DND-41 (cell line): ENCODE measurements at places on chromosomes 3 and 15.

- no peak overlapping the region for H3K27ac ChIP-seq
- H3K36me3 ChIP-seq = no peaks in the 10 kb centered on the region
- H3K27me3 ChIP-seq = no peaks in the 10 kb centered on the region
- no peak overlapping the region for H3K4me3 ChIP-seq
- H3K4me1 ChIP-seq = no peaks in the 10 kb centered on the region
Observed at GRCh38 chr3:1421577-1421976, 328.8 kb downstream of the CNTN6 start.

- no peaks in the 10 kb centered on the region for H3K27me3 ChIP-seq
- no peak for DNase-seq
- no peaks in the 10 kb centered on the region for H3K36me3 ChIP-seq
- H3K4me3 ChIP-seq = no peak overlapping the region
- no peak overlapping the region for H3K27ac ChIP-seq
Observed at GRCh38 chr15:59371458-59372351, 966 bp downstream of the MYO1E start.

GRCh38 chr15:67373971-67374370 lies 119.4 kb downstream of the IQCH start:
- DNase-seq = no peak
- no peaks in the 10 kb centered on the region for H3K27me3 ChIP-seq
- H3K36me3 ChIP-seq = no peaks in the 10 kb centered on the region

GRCh38 chr3:24272875-24273274 lies 221.8 kb downstream of the THRB start:
- no peaks in the 10 kb centered on the region for H3K27me3 ChIP-seq
- no peak overlapping the region for H3K27ac ChIP-seq
- H3K4me1 ChIP-seq = no peaks in the 10 kb centered on the region
- H3K4me3 ChIP-seq = no peak overlapping the region

- H3K36me3 ChIP-seq = peaks cover 9% of the 10 kb centered on the region; the same call in 1 of the 2 replicates
- no peaks in the 10 kb centered on the region for H3K27me3 ChIP-seq
- H3K4me1 ChIP-seq = peaks cover 36% of the 10 kb centered on the region
- H3K27ac ChIP-seq = no peak overlapping the region
- DNase-seq = no peak
Observed at GRCh38 chr3:48013288-48013980, 2.8 kb downstream of the MAP4 start.

- H3K36me3 ChIP-seq = no peaks in the 10 kb centered on the region
- H3K4me3 ChIP-seq = peak overlapping the region; percentile 13
- DNase-seq = no peak
- H3K27me3 ChIP-seq = no peaks in the 10 kb centered on the region
- peak overlapping the region; percentile 97 for H3K27ac ChIP-seq
Observed at GRCh38 chr3:172580680-172581401, 57.6 kb upstream of the TNFSF10 start.

GRCh38 chr15:58233341-58233740 lies 95.2 kb downstream of the AQP9 start:
- no peaks in the 10 kb centered on the region for H3K27me3 ChIP-seq
- DNase-seq = no peak
- no peaks in the 10 kb centered on the region for H3K4me1 ChIP-seq
- no peak overlapping the region for H3K4me3 ChIP-seq

GRCh38 chr3:119340014-119340413 lies 45.8 kb downstream of the ARHGAP31 start:
- H3K27me3 ChIP-seq = no peaks in the 10 kb centered on the region
- no peak overlapping the region for H3K4me3 ChIP-seq
- no peaks in the 10 kb centered on the region for H3K36me3 ChIP-seq

DNA sequence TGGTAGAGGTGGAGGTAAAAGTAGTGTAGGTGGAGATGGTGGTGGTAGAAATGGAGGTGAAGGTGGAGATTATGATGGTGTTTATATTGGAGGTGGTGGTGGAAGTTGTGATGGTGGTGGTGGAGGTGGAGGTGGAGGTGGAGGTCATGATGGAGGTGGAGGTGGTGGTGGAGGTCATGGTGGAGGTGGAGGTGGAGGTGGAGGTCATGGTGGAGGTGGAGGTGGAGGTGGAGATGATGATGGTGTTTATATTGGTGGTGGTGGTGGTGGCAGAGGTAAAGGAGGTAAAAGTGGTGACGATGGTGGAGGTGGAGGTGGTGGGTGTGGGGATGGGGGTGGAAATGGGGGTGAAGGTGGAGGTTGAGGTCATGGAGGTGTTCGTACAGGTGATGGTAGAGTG lies 107.8 kb downstream of the ASB7 start:
- H3K4me3 ChIP-seq = no peak overlapping the region
- no peaks in the 10 kb centered on the region for H3K27me3 ChIP-seq
- no peaks in the 10 kb centered on the region for H3K4me1 ChIP-seq
- no peak overlapping the region for H3K27ac ChIP-seq
- no peak for DNase-seq
- no peaks in the 10 kb centered on the region for H3K36me3 ChIP-seq

- no peak overlapping the region for H3K4me3 ChIP-seq
- DNase-seq = no peak
- H3K36me3 ChIP-seq = no peaks in the 10 kb centered on the region
- H3K4me1 ChIP-seq = no peaks in the 10 kb centered on the region
Observed at GRCh38 chr15:98787936-98788757, 139.8 kb downstream of the IGF1R start.

DNA sequence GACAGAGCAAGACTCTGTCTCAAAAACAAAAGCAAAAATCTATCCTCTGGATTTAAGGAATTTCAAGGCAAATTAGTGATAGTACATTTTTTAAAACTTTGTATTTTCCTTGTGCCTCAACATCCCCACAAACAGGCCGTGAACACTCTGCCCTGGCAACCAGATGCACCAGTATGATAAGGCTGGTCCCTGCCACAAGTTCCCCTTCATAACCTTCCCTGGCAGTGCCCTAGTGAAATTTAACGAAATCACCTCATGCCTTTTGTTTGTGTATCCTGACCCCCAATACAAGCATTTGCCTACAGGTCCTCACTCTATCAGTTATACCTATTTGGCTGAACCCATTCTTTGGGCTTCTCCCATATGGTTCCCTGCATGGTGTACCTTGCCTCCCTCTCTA lies 107.4 kb upstream of the FLNB start:
- no peak for DNase-seq
- H3K27me3 ChIP-seq = no peaks in the 10 kb centered on the region
- no peaks in the 10 kb centered on the region for H3K4me1 ChIP-seq
- peaks cover 36% of the 10 kb centered on the region for H3K36me3 ChIP-seq
- no peak overlapping the region for H3K4me3 ChIP-seq
- no peak overlapping the region for H3K27ac ChIP-seq

GRCh38 chr15:32956711-32957110 lies 237.8 kb downstream of the FMN1 start:
- DNase-seq = no peak
- no peaks in the 10 kb centered on the region for H3K27me3 ChIP-seq
- H3K27ac ChIP-seq = no peak overlapping the region
- H3K36me3 ChIP-seq = no peaks in the 10 kb centered on the region

DNA sequence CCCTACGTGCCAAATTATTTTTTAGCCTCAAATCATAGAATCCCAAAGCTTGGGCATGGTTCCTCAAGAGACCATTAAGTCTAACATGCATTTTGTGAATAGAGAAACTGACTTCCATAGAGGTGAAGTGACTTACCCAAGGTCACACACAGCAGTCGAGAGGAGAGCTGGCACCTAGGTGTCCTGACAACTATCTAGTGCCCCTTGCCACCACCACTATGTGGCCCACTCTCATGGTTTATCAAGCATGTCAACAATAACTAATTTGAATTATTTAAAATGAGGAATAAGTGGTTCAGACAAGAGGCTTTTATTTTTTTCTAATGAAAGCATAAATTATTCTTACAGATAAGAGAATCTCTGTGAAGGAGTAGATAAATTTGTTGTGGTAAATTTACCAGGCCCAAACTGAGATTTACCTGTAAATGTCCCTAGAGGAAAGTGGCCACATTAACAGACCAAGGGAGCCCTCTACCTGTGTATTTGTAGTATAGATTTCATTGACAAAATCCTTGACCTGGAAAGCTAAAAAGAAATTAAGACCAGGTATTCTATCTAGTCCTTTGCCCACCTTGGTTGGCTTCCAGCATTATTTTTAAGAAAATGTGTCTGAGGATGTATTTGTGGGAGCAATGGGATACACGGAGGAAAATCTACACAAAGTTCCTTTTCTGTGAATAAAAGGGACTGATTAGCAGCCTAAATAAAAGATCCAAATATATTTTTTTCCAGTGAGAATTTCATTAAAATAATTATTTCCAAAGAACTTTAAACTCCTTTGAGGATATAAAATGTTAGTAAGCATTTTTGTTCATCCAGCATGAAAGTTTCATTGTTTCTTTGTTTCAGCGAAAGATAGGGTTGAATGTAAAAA lies 49.1 kb downstream of the IQCH start:
- DNase-seq = no peak
- no peaks in the 10 kb centered on the region for H3K36me3 ChIP-seq
- no peaks in the 10 kb centered on the region for H3K27me3 ChIP-seq
- no peak overlapping the region for H3K27ac ChIP-seq
- no peaks in the 10 kb centered on the region for H3K4me1 ChIP-seq
- H3K4me3 ChIP-seq = no peak overlapping the region

- no peaks in the 10 kb centered on the region for H3K36me3 ChIP-seq
- no peak for DNase-seq
- no peaks in the 10 kb centered on the region for H3K4me1 ChIP-seq
- no peak overlapping the region for H3K4me3 ChIP-seq
Observed at GRCh38 chr3:131350506-131350905, 31.1 kb upstream of the NUDT16 start.

- peak; percentile 70 for DNase-seq
- H3K36me3 ChIP-seq = no peaks in the 10 kb centered on the region
- H3K27me3 ChIP-seq = no peaks in the 10 kb centered on the region
- no peak overlapping the region for H3K27ac ChIP-seq
- H3K4me3 ChIP-seq = no peak overlapping the region
- no peaks in the 10 kb centered on the region for H3K4me1 ChIP-seq
Observed at GRCh38 chr3:64533617-64534317, 154.0 kb downstream of the ADAMTS9 start.

DNA sequence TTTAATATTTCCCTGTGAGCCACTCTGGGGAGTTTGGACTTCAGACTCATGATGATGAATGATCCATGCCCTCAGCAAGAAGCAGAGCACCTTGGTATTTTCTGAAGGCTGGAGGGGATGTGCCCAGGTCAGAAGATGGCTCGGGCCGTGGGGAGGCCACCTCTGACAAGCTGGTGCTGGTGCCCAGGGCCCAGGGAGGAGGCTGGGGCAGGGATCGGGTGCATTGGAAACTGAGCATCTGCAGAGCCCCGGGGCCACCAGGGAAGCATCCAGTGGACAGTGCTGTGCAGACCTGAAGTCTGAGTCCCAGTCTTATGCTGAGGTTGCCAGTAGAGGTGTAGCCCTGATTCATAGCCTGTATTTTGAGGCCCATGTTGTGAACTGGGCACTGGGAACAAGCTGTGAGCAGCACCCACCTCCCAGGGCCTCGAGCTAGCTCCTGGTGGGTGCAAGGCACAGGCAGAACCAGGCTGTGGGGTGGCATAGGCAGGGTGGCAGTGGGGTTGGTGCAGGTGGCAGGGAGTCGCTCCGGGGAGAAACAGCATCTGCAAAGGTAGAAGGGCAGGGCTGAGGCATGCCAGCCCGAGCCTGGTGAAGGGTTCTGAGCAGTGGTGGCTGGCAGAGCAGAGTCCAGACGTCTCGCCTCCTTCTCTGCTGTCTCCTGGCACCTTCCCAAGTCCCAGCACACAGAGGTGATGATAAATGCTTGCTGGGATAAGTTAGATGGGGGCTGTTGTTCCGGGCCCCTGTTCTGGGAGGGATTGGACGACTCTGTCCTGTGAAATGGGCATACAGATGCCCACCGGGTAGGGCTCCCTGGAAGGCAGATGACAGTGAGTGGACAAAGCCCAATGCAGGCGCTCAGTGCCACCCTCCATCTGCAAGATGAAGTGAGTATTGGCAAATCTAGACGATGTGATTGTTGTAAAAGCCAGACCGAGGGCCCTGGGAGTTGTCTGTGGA lies 10.6 kb downstream of the DNAJB8 start:
- H3K27ac ChIP-seq = no peak overlapping the region
- no peak overlapping the region for H3K4me3 ChIP-seq
- H3K36me3 ChIP-seq = no peaks in the 10 kb centered on the region
- no peaks in the 10 kb centered on the region for H3K27me3 ChIP-seq

DNA sequence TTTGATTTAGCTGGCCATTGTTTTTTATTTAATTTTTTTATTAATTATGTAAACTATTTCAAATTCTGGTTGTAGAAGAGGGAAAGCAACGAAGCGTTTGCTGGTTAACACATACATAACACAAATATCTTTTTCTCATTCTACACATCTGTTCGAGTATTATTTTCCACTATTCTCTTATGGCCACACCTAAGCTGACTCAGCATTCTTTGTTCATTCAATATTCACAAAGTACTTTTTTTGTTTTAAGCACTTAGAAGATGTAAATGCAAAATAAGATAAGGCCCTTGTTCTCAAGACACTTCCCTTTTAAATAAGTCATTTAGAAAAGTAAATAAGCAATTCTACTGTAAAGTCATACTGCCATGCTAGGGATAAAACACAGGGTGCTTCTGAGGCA lies 45.4 kb downstream of the CADM2 start:
- DNase-seq = no peak
- H3K27ac ChIP-seq = no peak overlapping the region
- no peak overlapping the region for H3K4me3 ChIP-seq

- no peaks in the 10 kb centered on the region for H3K36me3 ChIP-seq
- DNase-seq = no peak
- H3K27ac ChIP-seq = no peak overlapping the region
- no peak overlapping the region for H3K4me3 ChIP-seq
- H3K27me3 ChIP-seq = peaks cover 5% of the 10 kb centered on the region
- H3K4me1 ChIP-seq = no peaks in the 10 kb centered on the region
Observed at GRCh38 chr3:132378846-132379245, 38.5 kb upstream of the DNAJC13 start.

- H3K4me1 ChIP-seq = no peaks in the 10 kb centered on the region
- H3K27me3 ChIP-seq = no peaks in the 10 kb centered on the region
- peaks cover 23% of the 10 kb centered on the region for H3K36me3 ChIP-seq
- no peak overlapping the region for H3K4me3 ChIP-seq
- no peak overlapping the region for H3K27ac ChIP-seq
- DNase-seq = no peak
Observed at GRCh38 chr3:81485444-81485865, 276.0 kb downstream of the GBE1 start.

- H3K4me1 ChIP-seq = no peaks in the 10 kb centered on the region
- no peaks in the 10 kb centered on the region for H3K36me3 ChIP-seq
- peaks cover 4% of the 10 kb centered on the region for H3K27me3 ChIP-seq
- DNase-seq = no peak
- H3K4me3 ChIP-seq = no peak overlapping the region
Observed at GRCh38 chr15:95119041-95119610, 887.8 kb downstream of the MCTP2 start.

- no peaks in the 10 kb centered on the region for H3K27me3 ChIP-seq
- no peak overlapping the region for H3K4me3 ChIP-seq
- no peak for DNase-seq
- no peaks in the 10 kb centered on the region for H3K4me1 ChIP-seq
- H3K27ac ChIP-seq = no peak overlapping the region
- no peaks in the 10 kb centered on the region for H3K36me3 ChIP-seq
Observed at GRCh38 chr3:112228786-112229185, 65.2 kb downstream of the SLC9C1 start.

- H3K27me3 ChIP-seq = no peaks in the 10 kb centered on the region
- H3K27ac ChIP-seq = no peak overlapping the region
- H3K36me3 ChIP-seq = no peaks in the 10 kb centered on the region; the same call in 1 of the 2 replicates
- no peak for DNase-seq
- H3K4me1 ChIP-seq = no peaks in the 10 kb centered on the region
Observed at GRCh38 chr15:80098341-80098740, 38.9 kb downstream of the ZFAND6 start.
